ENCODE measurements at places on chromosomes 4 and X. TPM values are rescaled to one million over a fixed set of nuclear protein-coding genes. Genes with fewer than 3 reads are reported as not detected.

GRCh38 chr4:42891644-42892043 is 869 bp upstream of the GRXCR1 start:
- no peak for DNase-seq

- peak; percentile 4 for DNase-seq
Observed at GRCh38 chr4:150039274-150040127, 38.7 kb upstream of the DCLK2 start.

- DNase-seq, result no peak
Observed at GRCh38 chr4:143458966-143459365, 54.5 kb upstream of the SMARCA5 start.

DNA sequence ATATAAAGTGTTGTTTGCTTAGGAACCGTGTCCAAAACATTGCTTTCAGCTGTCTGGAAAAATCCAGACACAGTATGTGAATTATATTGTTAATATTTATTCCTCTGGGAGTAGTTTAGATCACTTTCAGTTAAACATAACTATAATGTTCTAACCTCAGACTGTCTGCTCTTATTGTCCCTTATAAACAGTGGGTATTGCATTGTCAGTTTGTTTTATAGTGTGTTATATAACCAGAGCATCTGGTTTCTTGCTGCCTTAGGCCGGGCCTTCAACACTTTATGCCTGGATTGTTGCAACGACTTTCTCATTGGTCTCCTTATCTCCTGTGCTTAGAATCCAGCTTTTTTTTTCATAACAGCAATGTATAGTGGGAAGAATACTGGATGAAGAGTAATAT is 26.4 kb downstream of the ATG4A start:
- no peak for DNase-seq

PCDH7 gene
- total RNA-seq, result not detected

DNA sequence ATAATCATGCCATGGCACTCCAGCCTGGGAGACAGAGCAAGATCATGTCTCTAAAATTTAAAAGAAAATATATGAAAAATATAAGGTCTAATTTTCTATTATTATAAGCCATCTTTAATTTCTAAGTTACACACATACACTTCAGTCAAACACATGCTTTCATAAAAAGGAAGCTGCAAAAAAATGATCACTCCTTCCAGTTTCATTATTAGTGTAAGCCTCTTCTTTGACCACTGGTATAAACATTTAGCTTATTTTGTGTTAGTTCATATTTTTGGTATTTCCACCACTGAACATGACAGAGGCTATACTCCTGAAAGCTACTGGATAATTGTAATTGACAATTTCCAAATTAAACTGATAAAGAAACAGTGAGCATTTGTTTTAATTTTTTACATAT is 163.3 kb upstream of the USP38 start:
- DNase-seq, result no peak

SYTL5 gene
- total RNA-seq, result not detected

DNA sequence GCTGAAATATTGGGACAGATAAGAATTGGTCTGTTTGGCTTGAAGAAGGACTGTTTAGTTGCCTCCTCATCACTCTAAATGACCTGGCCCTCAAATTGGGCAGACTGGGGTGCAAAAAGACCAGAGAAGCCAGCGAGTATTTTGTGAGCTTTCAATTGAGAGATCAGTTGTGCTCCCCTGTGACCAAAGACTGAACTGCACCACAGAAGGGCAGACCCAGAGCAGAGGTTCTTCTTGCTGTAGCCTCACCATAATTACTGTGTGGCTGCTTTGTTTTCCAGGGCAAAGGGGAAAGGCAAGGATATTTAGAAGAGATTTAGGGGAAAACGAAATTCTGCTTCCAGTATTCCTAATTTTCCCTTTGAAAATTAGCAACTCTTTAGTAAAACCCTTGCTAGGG is 104.0 kb upstream of the MBNL3 start:
- peak; percentile 22 for DNase-seq

DNA sequence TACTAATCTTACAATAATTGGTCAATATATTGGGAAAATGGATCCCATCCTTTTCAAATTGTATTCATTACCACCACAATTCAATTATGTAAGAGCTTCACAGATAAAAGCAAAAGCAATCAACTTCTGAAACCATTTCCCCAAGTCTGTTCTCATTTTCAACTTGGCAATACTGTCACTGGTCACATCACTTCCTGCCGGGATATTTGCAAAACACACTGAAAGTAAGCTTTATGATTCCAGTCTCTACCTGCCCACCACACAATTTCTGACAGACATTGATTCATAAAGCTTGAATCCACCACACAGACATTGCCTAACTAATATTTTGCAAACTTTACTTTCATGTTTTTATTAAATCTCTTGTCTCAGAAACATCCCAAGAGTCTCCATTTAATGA is 53.6 kb downstream of the LIN54 start:
- DNase-seq, result no peak

- DNase-seq, result no peak
Observed at GRCh38 chr4:43339435-43339834, 446.9 kb downstream of the GRXCR1 start.

- DNase-seq, result no peak
Observed at GRCh38 chr4:38681281-38681991, 17.4 kb downstream of the KLF3 start.

FAM9B gene
- total RNA-seq, result not detected

DNA sequence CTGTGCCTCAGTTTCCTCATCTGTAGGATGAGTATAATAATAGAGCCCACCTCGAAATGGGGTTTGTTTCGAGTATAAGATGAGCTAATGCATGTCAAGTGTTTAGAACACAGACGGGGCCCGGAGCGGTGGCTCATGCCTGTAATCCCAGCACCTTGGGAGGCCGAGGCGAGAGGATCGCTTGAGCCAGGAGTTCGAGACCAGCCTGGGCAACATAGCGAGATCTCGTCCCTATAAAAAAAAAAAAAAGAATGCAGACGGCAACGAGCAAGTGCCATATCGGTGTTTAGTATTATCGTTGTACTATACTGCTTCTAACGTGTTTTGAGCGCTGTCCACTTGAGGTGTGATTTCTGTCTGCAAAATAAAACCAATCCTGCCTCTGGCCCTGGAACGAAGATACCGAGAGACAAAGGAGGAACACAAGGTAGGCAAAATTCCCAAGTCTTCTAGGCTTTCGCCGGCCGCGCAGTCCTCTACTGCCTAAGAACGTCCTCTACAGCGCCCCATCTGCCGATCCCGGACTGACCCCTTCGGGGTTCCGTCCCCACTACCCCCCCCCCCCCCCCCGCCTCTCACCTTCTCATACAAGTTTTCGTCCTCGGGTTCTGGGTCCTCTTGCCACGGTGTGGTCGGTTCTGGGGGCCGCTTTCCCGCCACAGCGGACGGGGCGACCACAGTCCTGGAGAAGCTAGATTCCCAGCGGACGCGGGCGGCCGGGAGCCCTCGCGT is 442 bp downstream of the NDUFB11 start:
- no peak for DNase-seq

DNA sequence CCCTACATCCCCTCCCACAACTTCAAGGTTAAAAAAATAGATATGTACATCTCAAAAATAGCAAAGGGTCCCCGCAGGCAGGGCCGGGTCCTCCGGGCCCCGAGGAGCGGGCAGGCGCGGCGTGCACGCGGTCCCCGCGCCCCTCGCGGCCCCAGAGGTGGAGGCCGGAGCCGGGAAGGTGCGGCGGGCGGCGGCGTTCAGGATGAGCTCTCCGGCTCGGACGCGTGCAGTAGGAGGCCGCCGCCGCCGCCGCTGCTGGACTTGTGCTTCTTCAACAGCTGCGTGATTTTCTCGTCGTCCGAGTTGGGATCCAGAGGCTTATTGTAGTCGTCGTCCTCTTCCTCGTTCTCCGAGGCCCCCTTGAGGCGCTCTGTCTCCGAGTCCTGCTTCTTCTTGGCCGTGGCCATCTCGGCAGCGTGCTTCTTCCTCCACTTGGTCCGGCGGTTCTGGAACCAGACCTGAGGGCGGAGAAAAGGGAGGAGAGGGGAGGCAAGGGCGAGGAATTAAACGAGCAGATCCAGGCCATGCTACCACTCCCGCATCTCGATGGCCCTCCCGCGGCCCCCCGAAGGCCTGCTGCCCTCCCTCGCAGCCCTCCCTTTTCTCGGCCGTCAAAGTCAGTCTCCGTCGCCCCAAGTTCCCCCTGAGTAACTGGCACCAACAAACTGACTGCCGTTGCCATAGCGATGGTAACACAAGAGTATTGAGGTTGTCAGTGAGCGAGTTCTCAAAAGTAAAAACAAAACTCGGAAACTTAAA is 5.8 kb downstream of the NKX6-1 start:
- no peak for DNase-seq

HMGN5 gene
- total RNA-seq, result 15.3 TPM

NAA10 gene
- 90.5 TPM for total RNA-seq

NUP62CL gene
- 10.6 TPM for total RNA-seq

PNMA6F gene
- not detected for total RNA-seq

DNA sequence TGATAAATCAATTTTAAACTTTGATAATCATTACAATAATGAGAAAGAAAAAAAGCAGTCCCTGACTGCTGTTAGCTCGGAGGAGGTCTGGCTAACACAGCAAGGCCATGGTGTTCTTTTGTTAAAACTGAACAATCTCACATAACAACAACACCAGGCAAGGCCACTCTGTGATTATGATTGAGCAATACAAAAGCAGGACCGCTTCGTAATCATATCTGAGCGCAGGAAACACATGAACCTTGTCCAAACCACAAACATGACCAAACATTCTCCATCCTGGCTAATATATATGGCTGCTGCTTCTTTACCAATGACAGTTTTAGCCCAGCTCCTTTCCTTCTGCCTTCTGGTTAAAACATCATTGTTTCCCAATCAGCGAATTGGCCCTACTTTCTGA is 76.8 kb upstream of the DDX53 start:
- DNase-seq, result no peak
